ENCODE measurements at places on chromosomes 3 and 15.
A peak's percentile ranks its signal among the peaks of the same experiment; 100 is the strongest.

DNA sequence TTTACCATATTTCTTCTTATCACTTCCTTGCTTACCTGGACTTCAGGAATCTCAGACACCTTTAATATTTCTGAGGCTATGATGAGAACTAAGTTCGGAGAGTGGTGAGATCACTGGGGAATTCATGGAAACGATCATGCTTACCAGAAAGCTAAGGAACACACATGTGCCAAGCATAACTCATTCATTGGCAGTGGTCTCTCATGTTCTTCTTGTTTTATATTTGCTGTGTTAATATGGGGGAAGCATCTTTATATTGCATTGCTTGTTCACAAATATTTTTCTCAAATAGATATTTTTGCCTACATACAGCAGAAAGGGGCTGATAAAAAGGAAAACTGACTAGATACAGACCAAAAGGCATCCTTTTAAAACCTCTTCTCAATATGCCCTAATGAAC, 55.8 kb downstream of the COL6A6 start:
- no peak for DNase-seq

DNA sequence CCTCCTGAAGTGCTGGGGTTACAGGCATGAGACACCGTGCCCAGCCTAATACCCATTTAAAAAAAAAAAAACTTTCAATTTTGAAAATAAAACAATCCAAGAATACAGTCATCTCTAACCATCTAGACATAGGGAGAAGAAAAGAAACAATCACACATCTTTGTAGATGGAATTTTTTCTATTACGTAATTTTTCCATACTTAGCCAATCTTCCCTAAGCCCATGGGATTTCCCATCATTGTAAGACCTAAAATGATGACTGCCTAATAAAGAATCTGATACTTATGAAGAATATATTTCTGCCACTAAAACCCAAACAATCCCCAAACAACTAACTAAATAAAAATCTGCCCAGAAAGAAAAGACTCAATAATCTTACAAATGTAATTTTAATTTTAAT, 88.7 kb downstream of the CBLB start:
- peak; percentile 21 for DNase-seq

DNA sequence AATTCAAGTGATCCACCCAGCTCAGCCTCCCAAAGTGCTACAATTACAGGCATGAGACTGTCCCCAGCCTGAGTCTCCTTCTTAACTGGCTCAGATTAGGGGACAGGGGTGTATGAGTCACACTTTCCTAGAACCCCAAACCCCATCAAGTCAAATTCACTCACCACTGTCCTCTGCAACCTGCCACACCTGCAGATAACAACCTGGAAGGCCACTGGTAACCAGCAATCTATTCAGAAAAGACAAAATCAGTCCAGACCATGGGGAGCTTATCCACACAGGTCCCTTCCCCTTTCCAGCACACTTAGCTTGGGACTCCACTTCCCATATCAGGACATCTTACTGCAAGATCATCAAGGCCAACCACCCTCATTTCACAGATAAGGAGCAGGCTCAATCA, 6.4 kb downstream of the WDR73 start:
- DNase-seq, result no peak

DNA sequence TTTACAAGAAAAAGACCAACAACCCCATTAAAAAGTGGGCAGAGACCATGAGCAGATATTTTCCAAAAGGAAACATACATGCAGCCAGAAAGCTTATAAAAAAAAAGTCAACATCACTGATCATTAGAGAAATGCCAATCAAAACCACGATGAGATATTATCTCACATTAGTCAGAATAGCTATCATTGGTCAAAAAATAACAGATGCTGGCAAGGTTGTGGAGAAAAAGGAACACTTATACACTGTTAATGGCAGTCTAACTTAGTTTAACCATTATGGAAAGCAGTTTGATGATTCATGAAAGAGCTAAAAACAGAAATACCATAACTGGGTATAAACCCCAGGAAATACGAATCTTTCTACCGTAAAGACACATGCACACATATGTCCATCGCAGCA, 76.3 kb downstream of the SUCNR1 start:
- no peak for DNase-seq

GRCh38 chr15:56894601-56895000, 23.8 kb upstream of the TCF12 start:
- no peak for DNase-seq

- no peak for DNase-seq
These were observed 222.4 kb upstream of the LRIG1 start for GRCh38 chr3:66723231-66723630.

GRCh38 chr3:136783708-136784191, 31.6 kb upstream of the STAG1 start:
- no peak for DNase-seq

DNA sequence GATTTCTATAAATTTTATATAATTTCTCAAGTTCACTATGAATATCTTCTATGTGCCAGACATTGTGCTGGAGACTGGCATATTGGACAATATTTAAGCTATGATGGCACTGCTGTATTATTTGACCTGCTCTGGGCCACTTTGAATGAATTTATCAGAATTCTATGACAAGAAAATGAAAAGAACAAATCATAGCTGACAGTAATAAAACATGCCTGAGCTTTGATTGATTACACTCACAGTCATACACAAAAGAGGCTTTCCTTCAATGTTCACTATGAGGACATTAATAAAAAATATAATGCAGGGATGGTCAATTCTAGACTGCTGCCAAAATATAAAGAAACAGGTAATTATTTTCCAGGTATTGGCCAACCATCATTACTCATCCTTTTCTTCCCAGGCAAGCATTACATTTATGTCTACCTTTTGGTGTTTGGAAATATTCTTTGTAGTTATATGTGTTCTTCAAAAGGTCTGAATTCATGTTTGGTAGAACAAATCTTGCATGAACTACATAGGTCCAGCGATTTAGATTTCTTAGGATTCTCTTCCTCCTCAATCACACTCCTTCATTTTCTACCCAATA, 81.0 kb upstream of the ALCAM start:
- DNase-seq, result no peak

DNA sequence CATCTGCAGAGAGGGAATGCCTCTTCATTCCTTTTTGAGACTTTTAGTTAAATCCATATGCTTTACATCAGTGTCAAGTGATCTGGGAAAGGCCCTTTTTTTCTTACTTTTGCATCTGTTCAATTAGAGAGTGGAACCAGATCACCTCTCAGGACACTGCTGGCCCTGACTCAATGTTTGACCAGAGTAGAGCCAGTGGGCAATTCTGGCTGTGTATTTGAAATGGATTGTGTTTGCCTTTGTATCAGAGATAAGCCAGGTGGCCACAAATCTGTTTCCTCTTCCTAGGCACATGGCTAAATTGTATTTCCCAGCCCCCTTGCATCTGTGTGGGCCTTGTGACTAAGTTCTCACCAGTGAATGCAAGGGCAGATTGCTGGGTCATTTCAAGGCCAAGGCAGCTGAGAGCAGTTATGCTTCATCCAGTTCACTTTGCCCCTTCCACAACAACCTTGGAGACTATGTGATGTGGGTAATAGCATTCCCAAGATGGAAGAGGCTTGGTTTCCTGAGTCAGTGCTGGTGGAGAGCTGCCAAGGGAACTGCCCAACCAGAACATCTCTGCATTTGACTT, 75.6 kb upstream of the CACNA2D3 start:
- DNase-seq, result no peak

- peak; percentile 84 for DNase-seq
These were observed 25.7 kb upstream of the GALNT15 start for GRCh38 chr3:16148783-16149182.
